ENCODE measurements at places on chromosomes 3 and 15.
A peak's percentile ranks its signal among the peaks of the same experiment; 100 is the strongest.

DNA sequence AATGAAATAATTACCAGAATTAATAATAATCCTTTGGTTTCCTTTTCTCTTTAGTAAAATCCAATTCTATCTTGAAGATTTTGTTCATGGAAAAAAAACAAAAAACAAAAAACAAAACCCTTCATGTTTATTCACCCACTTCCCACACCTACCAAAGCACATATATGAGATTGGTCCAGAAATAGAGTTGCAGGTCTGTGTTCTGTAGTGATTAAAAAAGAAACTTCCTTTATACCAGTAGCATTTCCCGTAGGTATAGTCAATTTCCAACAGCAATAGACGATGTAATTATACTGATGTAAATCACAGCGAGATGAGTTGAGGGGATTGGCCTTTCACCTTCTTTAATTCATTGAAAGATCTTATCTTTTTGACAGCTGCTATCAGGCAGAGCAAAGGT lies 194.6 kb downstream of the SOX2 start:
- DNase-seq, result no peak

DNA sequence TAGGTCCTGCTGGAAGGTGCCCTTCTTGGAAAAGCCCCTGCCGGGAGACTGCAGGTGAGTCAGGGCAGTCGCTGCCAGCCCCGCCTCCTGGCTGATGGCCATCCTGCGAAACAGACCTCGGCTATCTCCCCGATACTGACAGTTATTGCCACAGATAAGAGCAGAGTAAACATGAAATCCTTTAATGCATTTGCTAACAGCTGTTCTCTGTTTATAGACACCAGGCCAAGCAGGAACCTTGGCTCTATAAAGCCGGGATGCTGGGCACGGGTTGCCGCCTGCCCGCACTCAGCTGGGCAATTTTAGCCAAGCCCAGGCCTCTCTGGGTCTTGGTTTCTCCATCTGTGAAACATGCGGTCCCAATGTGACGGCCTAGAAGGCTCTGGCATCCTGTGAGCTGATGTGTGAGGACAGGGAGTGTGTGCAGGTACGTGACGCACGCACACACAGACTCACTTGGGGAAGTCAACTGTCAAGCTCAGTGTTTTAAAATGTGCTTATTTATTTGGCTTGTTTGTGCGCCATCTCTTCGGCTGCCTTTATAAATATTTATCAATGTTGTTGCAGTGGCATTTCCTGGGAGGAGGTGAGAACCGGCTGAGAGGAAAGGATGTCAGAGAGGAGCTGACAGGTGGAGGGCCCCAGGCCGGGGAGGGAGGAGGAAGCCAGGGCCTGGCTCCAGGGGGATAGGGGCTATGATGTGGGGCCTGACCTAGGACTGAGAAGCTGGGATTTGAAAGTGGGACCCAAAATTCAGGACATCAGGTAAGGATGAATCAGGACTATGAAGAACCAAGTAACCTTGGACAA lies 50.8 kb upstream of the PRR23E start:
- no peak for DNase-seq

DNA sequence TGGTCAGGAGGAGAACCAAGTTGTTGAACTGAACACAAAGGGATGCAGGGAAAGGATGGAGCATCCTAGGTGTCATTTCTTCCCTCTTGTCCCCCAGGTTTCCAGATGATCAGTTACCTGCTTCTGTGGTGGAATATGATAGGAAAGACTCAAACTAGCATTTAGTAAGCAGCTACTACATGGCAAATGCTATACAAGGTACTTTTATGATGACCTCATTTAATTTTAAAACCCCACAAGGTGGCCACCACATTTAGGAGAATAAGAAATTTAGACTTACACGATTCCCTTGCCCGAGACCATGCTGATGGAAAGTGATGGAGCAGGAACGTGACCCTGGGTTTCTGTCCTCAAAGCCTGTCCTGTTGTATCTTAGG lies 40.9 kb downstream of the CCR4 start:
- no peak for DNase-seq

- no peak for DNase-seq
Measured at GRCh38 chr3:185503521-185503920, 4.7 kb upstream of the TMEM41A start.

DNA sequence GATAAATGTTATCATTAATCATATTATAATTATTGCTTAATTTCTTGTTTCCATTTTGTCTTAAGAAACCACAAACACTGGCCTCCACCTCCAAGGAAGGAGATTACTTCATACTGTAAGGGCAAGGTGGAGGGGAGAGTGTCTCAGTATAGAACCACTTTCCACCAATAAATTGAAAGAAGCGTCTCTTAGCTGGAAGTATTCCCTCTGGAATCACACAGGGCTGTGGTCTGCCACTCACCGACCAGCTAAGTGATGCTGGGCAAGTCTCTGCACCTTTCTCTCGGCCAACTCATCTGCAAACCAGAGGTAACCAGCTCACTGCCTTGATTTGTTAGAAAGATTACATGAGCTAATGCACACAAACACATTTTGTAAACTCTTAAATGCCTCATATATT lies 63.1 kb downstream of the EIF4E3 start:
- no peak for DNase-seq

- DNase-seq, result peak; percentile 69
Measured at GRCh38 chr15:44427756-44428724, 611 bp downstream of the CTDSPL2 start.

DNA sequence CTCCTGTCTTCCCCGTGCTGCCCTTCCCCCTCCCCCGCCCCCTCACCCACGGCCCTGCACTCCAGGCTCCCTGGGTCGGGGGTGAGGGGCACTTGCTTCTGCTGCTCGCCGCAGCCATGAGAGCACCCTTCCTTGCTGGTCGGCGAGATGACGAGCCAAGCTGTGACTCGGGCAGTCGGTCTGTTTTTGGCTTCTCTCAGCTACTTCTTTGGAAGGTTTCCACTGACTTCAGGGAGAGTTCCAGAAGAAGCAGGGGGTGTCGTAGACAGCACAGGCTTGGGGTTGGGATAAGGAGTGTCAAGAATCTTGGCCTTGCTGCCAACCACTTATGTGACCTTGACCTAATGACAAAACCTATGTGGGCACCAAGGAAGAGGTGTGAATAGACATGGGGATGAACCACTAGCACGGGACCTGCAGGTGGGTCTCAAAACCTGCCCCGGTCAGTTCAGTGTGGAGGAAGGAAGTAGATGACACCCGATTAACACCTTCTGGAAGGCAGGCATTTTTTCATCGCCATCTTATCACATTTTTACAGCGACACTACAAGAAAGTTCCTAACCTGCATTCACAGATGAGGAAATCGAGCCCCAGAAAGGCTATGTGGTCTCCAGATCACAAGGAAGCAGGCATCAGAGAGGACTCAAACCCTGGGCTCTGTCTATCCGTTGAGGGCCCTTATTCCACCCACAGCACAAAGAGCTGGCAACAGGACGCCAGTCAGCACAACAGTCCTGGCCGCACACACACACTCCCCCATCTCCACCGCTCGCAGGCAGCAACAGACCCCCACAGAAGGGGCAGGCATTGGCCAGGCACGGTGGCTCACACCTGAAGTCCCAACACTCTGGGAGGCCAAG lies 120.9 kb downstream of the LIPC start:
- DNase-seq, result no peak

- no peak for DNase-seq
Measured at GRCh38 chr15:54519577-54519976, 541.3 kb downstream of the UNC13C start.

- peak; percentile 84 for DNase-seq
Measured at GRCh38 chr3:183825456-183826161, at the start of gene MAP6D1. Gene MAP6D1, minus strand, starts transcription at chr3:183825577. Its CDS starts 30 bp downstream, at chr3:183825547.
